ENCODE measurements at places on chromosomes 4 and X. TPM values are rescaled to one million over a fixed set of nuclear protein-coding genes. Genes with fewer than 3 reads are reported as not detected.

XPNPEP2 gene
- 2.7 TPM for total RNA-seq

S100G gene
- not detected for total RNA-seq

ODAPH gene
- not detected for total RNA-seq

ETDB gene
- not detected for total RNA-seq

RBMXL3 gene
- total RNA-seq, result not detected

HMX1 gene
- 0.28 TPM for total RNA-seq

AMBN gene
- not detected for total RNA-seq
